CD4-positive, alpha-beta T cell treated with Interleukin-17A for 1 hour (primary cell): ENCODE measurements at places on chromosomes 7 and 10.

GRCh38 chr10:85786401-85786899 lies 580.1 kb downstream of the GRID1 start:
- no peak for DNase-seq

DNA sequence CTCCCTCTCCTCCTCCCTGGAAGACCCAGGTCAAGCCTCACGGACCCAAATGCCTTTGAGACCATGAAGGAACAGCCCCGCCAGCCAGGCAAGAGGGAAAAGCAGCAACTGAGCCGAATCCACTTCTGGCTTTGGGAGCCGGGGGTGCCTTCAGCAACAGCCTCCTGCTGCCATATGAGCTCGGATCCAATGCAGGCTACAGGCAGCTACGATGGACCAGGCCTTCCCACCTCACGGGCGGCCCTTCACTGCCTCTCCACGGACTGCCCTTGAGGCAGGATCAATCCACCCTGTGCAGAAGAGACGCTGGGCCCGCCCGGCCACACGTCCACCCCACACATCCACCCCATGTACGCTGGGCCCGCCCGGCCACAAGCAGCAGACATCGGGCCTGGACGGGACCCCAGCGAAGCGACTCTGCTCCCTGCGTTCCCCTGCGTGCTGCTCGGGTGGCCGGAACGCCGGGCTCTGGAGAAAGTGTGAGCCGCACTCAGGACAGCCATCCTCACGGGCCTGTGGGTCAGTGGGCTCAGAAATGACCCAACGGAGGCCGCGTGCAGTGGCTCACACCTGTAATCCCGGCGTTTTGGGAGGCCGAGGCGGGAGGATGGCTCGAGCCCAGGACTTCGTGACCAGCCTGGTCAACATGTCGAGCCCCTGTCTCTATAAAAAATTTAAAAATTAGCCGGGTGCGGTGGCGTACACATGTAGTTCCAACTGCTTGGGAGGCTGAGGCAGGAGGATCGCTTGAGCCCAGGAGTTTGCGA lies 82.0 kb downstream of the FOXL3 start:
- no peak for DNase-seq

DNA sequence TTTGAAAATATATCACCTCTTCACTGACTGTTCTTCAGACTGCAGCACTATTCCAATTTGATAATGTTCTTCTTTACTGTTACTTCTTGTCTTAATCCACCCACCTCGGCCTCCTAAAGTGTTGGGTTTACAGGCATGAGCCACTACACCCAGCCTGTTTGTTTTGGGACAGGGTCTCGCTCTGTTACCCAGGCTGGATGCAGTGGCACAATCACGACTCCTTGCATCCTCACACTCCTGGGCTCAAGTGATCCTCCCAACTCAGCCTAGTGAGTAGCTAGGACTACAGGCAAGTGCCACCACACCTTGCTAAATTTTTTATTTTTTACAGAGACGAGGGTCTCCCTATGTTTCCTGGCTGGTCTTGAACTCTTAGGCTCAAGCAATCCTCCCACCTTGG lies 77.9 kb downstream of the NDUFB2 start:
- no peak for DNase-seq

GRCh38 chr10:121112579-121113384 lies 261.6 kb downstream of the WDR11 start:
- no peak for DNase-seq

GRCh38 chr7:116227678-116228239 lies 17.4 kb downstream of the TES start:
- DNase-seq: no peak

DNA sequence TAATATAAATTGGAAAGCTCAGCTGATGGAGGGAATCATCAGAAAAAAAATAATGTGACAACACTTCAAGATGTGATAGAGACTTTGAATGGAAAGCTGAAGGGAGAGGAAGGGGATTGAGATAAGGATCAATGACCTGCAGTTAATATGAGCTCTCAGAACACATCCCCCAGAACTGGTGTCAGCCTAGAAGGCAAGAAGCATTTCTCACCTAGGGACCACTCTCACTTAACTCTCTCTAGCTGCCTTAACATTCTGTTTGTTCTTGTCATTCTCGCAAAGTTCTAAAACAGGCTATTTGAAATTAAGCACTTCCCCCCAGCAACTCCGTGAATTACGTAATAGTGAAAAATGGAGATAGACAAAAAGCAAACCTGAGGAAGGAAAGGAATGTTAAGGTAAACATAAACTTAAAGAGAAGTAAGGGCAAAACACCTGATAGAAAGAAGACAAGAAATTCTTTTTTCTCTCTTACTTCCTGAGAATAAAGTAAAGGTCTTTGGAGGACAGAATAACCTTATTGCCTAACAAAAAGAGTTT lies 1.2 kb upstream of the MPP7 start:
- DNase-seq: no peak

GRCh38 chr10:67807855-67808456 lies 30.0 kb downstream of the DNAJC12 start:
- no peak for DNase-seq

- no peak for DNase-seq
Measured at GRCh38 chr10:104804880-104805279, 163.8 kb downstream of the SORCS3 start.

DNA sequence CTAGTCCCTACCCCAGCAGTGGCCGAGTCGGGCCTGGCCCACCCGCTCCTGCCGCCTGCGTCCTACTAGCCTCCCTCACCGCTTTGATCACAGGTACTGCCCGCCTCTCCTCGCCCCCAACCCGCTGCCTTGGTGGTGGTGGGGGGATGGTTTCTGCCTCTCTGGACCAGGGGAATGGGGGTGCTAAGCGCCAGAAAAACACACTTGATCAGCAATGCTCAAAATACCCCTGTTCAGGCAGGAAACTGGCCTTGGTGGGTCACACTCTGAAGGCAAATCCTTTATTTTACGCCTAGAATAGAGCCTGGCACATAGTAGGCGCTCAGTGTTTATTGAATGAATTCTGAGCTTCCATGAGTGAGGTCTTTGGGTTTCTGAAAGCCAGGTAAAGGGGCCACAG lies 1.0 kb upstream of the CRTAC1 start:
- no peak for DNase-seq

DNA sequence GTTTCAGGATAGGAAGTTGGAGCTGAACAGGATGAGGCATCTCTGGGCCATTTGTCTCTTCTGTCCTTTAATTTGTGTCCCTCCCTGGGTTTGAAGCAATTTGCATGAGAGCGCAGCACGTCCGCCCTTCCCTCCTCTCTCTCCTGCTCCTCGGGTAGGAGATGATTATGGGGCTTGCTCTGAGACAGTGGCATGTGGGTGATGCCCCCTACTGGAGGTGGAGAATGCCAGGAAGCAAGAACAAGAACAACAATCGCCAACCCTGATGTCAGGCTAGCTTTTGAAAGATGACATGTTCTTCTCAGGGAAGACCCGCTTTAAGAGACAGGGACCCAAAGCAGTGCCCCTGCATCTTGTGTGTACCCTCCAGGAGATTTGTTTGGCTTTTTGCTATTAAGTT lies 63.9 kb upstream of the LOXL4 start:
- DNase-seq: no peak

- DNase-seq: no peak
Measured at GRCh38 chr10:58508316-58508715, 4.4 kb upstream of the BICC1 start.

- DNase-seq: no peak
Measured at GRCh38 chr10:101923256-101923655, 79.7 kb upstream of the KCNIP2 start.

- no peak for DNase-seq
Measured at GRCh38 chr10:87634311-87634710, 25.4 kb upstream of the PAPSS2 start.

- DNase-seq: no peak
Measured at GRCh38 chr10:32241946-32242345, 105.0 kb downstream of the EPC1 start.

DNA sequence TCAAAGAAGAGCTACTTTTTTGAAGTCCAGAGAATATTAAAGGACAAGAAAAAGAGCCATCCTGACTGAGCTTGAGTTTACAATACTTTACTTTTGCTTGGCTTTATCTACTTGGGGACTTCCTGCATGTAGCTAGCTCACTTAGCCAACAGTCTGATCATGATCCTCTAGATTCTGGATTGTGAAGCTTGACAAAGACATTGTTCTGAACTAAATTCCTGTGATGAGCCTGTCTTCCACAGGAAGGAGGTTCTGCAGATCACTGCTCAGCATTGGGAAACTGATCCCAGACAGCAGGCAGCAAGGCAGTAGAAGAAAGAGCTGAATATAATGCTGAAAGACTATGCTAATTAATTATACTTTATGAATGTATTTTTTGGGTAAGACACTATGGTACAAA lies 296.4 kb downstream of the DGKB start:
- no peak for DNase-seq

DNA sequence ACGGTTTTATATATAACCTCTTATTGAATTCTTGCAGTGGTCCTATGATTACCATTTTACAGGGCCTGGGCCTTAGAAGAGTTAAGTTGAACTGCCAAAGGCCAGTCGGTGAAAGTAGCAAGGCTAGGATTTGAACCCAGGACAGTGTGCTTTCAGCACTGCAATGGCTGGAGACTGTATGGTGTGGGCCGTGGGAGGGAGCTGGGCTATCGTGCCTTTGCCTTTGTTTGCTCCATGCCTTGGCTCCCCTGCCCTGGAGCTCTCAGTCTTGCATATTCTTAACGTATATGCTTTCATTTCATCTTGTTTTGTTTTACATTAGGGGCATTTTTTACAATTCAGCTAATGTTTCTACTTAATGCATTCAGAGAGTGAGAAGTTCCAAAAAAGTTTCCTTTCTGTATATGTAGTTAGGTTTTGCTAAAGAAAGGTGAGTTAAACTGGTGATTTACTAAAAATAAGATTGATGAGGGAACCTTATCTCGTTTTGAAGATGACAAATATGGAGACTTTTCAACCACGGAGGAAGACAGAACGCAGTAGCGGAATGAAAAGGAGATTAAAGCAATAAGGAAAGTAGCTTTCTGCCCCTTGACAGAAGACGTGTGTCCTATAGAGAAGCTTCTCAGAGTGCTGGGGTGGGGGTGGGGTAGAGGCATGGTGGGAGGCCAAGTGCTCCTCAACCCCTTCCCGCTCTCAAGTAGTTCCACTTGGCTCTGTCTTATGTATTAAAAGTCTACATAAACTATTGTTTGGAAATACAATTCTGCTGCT lies 82.5 kb downstream of the RTKN2 start:
- no peak for DNase-seq

GRCh38 chr10:102904346-102904745 lies 13.7 kb upstream of the CNNM2 start:
- DNase-seq: no peak

- DNase-seq: no peak
Measured at GRCh38 chr10:3107426-3107961, 40.1 kb downstream of the PFKP start.

DNA sequence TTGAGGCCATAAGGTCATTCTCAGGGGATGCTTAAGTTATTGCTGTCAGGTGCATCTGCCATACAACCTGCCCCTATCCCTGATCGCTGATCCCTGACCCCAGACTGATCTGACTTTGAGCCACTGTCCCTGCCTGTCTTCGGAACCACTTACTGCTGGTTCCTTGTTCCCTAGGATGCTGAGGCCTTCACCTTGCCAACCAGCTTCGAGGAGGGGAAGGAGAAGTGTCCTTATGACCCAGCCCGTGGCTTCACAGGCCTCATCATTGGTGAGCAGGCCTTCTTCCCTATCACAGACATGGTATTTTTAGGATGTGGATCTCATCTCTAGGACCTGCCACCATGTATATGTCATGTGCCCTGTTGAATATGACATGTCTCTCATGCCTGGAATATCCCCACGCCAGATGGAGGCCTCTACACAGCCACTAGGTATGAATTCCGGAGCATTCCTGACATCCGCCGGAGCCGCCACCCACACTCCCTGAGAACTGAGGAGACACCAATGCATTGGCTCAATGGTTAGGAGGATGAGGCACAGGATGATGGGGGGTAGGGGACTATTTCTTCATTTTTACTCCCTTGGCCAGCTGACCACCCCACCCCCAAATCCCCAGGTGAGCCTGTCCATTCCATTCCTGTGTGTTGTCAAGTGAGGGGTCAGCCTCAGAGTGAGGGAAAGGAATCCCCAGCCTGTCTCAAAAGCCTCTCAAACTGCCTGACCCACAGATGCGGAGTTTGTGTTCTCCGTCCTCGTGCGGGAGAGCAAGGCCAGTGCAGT lies 9.0 kb downstream of the MRPL43 start:
- DNase-seq: no peak

GRCh38 chr7:34564091-34564490 lies 93.9 kb upstream of the NPSR1 start:
- no peak for DNase-seq

DNA sequence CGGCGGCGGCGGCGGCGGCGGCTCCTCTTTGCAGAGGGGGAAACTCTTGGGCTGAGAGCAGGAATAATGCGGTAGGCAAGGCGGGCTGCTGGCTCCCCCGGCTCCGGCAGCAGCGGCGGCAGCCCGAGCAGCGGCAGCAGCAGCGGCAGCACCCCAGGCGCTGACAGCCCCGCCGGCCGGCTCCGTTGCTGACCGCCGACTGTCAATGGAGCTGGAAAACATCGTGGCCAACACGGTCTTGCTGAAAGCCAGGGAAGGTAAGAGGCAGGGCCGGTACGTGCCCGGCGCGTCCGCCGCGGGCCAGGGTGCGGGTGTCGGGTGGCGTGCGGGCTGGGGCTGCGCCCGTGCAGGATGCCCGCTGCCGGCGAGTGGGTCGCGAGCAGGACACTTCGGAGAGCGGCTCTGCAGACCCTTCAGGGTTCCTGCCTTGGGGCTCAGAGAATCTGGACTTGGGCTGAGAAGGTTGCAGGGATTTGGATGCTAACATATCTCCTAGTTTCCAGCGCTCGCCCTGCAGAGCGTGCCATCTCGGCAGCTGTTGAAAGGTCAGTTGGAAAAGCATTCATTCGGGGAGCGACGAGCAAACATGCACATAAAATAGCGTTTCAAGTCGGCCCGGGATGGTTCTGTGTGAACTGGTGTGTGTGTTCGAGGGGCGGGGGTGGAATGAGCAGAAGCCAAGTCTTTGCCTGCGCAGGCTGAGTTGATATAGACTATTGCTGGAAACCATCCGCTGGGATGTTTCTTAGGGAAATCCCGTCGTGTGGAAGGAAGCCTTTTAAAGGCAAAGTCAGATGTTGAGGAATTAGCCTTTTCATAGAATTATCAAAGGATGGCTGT lies 562 bp downstream of the GRK5 start:
- DNase-seq: peak; percentile 27

DNA sequence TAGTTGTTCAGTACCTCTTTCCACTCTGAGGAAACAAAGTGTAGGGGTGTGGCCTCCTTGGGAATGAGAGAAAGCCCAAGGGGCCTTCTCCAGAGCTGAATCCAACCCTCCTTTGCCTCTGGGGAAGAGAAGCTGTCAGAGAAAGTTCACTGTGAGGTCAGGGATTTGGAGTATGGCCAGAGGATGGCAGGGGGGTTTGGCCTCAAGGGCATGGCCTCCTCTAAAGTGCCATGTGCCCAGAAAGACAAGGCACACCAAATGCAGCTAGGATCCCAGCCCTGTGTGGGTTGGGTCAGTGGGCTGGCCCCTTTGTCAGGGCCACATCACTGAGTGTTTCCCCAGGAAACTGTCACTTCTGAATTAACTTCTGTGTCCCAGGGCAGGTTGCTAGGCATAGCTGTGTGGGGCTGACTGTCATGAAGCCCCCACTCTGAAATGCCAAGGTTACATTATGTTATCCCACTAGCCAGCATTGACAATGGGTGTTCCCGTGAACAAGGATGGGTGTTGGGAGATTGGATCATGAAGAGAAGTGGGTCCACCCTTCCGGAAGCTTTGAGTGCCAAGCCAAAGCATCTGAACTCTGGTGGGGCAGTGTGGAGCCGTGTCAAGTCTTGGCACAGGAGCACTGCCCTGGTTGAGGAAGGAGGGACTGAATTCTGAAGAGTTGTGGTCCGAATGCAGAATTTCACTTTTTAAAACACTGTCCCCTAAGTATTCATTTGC lies 123.3 kb downstream of the ZMIZ1 start:
- DNase-seq: no peak
